Hematopoietic multipotent progenitor cell (in vitro differentiated cells): ENCODE measurements at places on chromosomes 5 and 9. TPM values are rescaled to one million over a fixed set of nuclear protein-coding genes. Genes with fewer than 3 reads are reported as not detected.

DNA sequence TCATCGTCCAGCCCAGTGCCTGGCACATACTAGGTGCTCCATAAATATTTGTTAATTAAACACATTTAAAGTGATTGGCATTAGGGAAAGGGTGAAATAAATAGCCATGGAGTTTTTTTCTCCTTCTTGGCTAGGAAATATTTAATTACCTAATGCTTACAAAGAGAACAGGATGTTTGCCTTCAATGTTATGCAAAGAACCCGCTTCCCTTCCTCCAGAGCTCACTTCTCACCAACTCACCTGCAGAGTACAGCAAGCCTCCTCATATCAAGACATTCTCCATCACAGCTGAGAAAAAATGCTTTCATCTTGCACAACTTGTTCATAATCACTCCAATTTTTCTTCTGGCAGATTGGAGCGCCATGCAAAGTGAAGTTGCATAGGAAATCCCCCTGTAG is 161.7 kb upstream of the STK32A start:
- no peak for DNase-seq

- no peak for DNase-seq
Measured at GRCh38 chr9:74960561-74960960, 7.8 kb upstream of the C9orf40 start.

- no peak for DNase-seq
Measured at GRCh38 chr5:178094345-178094744, 19.0 kb upstream of the N4BP3 start.

DNA sequence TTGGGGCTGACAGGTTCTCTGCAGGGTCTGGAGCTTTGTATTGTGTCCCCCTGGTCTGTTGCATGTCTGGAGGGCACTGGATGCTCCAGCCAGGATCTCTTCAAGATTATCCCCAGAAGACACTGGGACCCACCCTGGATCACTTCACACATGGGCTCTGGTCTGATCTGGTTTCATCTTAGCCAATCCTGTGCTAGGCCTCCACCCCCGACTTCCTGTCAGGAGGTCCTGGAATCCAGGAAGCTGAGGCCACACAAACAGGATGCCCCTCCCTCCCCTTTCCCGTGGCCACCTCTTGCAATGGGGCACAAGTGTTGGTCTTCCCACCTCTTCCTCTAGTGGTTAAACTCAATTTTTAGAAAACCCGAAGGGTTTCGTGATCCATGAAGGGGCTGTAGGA is 242.6 kb upstream of the MVB12B start:
- DNase-seq: no peak

- DNase-seq: no peak
Measured at GRCh38 chr5:143979044-143979690, 167.2 kb downstream of the HMHB1 start.

DNA sequence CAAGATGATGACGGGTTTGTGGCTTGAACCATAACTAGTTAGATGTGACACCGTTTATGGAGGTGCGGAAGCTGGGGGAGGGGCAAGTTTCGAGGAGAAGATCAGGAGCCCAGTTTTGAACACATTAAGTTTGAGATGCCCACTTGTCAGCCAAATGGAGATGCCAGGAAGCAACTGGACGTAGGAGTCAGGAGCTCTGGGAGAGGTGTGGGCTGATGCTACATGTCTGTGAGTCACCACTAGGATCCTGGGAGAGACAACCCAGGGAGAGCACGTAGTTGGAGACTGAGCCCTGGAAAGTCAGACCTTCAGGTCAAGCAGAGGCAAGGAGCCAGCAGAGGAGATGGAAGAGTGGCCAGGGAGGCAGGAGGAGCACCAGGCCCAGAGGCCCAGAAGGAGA is 48.8 kb upstream of the SLC25A51 start:
- DNase-seq: no peak

BTNL8 gene
- total RNA-seq: under 0.01 TPM

TNFSF8 gene
- 6.7 TPM for total RNA-seq
